Fibroblast of the aortic adventitia (primary cell): ENCODE measurements at places on chromosomes 6 and 20. TPM values are rescaled to one million over a fixed set of nuclear protein-coding genes. Genes with fewer than 3 reads are reported as not detected.

DNA sequence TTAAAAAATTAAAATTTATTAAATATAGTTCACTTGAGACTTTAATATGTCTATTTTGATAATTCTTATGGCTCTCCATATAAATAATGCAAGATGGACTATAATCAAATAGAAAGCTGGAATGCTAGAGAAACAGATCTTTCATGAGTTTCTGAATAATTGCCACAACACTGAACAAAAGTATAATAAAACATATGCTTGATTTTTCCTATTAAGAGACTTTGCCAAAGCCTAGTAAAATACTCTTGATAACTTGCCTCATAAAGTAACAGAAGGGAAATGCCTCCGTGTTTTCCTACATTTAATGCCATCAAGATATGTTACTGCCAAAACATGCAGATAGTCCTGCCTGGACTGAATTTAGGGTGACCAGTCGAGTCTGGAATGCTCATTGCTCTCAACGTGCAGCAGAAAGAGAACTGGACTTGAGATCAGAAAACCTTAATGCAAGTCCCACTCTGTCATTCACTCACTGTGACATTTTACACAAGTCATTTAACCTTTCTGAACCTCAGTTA, 153.2 kb downstream of the AIG1 start:
- DNase-seq = peak; percentile 74

GRCh38 chr6:135067911-135068310, 13.3 kb upstream of the HBS1L start:
- DNase-seq = no peak

- no peak for DNase-seq
Measured at GRCh38 chr20:17630806-17631195, 51.2 kb downstream of the RRBP1 start.

DNA sequence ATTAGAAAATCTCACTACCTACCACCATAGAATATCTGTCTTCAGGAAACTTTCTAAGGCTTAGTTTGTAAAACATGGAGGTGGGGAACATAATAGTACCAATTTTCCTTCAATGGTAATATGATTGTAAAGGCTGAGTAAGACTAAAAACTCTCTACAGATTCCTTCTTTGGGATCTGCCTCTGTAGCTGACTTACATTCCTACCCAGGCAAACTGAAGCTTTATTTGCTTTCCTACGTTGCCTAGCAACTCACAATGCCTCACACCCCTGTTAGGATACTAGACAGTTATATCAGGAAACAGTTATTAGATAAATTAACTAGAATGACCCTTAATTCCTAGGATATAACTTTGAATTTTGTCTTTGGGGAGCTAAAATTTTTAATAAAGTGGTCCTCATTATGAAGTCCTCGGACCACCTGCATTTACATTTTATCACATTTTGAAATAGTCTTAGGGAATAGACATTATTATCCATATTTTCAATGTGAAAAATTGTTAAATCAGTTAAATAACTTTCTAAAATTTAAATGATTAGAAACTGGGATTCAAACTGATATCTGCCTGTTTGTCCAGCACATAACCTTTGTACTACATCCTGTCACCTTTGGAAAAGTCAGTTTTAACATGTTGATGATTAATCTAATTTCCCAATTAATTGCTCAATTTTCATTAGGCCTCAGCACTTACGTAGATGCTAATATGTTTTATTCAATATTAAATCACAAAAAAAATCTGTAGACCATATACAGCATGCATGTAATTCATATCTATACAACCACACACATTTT, 591.4 kb downstream of the RNF144B start:
- no peak for DNase-seq

DNA sequence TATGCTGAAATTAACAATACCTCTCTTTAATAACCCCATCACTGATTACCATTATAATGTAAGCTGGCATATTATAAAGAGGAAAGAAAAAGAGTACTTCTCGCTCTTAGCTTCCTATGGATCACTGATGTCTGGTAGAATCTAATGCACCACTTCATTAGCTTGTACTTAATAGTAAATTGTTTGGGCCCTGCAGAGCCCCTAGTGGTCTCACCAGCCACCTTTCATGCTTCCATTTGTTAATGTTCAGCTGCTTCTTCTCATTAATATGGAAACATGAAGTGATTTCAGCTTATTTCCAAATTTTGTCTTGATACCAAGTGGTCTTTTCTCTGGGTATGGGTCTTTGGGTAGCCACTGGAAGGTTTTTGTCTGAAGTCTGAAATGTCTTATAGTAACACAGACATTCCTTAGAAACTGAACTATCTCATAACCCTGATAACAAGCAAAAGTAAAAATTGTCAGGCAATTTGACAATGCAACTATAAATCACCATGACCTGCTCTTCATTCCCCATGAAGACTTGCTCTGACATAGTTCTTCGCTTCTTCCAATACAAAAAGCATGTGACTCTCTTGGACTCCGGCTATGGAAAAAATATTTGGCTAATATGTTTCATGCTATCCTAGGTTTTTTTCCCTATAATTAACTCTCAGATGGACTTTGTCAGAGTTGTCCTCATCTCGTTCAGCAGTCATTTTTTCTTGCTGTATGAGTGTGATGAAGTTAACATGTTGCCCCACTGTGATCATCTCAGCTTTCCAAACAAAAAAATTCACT, 395.8 kb upstream of the MARCKS start:
- peak; percentile 79 for DNase-seq

Gene CYP24A1
- total RNA-seq = 0.98 TPM in 1 of 2 replicates, not detected in the other

Gene C20orf144
- 0.16 and 0.18 TPM in 2 replicates for total RNA-seq

- no peak for DNase-seq
Measured at GRCh38 chr6:33117811-33118277, 42.1 kb downstream of the HLA-DPB1 start.

Gene CDH4
- 0.18 and 0.25 TPM in 2 replicates for total RNA-seq

GRCh38 chr6:5295623-5296022, 34.3 kb downstream of the FARS2 start:
- DNase-seq = peak; percentile 21

Gene PDYN
- not detected in 2 replicates for total RNA-seq

DNA sequence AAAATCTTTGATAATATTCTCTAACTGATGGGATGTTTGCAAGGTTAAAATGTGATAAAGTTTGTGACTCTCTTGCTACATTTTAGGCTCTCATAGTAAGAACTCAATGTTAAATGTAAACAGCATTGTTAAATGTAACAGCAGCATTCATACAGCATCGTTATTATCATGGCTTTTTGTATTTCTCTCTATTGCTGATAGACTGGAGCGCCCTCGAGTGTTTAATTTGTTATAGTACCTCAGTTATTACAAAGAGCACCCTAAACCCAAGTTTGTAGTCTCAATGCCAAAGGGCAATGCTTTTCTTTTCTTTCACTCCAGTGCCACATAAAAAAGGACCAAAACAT, 14.9 kb upstream of the TTPAL start:
- peak; percentile 67 for DNase-seq

Gene C6orf15
- not detected in 2 replicates for total RNA-seq
